ENCODE measurements at places on chromosomes 2 and 18.

DNA sequence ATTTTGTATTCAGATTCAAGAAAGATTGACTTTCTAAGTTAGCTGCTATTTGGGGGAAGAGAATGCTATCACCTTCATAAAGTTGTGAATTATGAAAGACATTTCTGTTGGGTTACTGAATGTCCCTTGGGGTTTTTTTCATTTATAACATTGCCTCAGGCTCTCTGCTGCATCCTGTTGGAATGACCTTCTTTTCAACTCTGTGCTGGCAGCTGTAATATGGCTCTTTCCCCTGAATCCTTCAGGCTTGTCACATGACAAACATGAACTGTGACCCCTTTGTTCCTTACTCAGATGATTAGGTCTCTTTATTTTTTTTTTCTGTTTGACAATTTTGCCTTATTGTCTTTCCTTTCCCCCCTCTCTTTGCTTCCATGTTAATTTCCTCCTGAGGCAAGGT, 159.8 kb downstream of the TAF4B start:
- DNase-seq = peak; percentile 19

- no peak for DNase-seq
Measured at GRCh38 chr2:46430992-46431391, 48.4 kb upstream of the TMEM247 start.

DNA sequence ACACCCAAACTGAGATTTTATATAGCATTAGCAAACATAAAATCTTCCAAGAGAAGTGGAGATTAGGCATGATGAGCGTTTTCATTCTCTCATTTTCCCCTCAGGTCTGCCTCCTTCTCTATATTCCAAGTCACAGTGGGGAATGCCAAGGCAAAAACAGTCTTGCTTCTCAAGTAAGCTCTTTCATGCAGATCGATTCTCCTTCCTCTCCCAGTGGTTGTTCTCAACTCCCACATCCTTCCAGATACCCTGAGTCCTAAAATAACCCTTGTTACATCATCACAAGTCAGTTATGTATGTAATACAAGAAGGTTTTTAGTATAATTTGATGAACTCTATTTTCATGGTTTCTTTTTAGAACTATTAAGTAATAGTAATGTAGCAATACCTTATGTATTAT, 150.6 kb downstream of the TXNL1 start:
- no peak for DNase-seq

DNA sequence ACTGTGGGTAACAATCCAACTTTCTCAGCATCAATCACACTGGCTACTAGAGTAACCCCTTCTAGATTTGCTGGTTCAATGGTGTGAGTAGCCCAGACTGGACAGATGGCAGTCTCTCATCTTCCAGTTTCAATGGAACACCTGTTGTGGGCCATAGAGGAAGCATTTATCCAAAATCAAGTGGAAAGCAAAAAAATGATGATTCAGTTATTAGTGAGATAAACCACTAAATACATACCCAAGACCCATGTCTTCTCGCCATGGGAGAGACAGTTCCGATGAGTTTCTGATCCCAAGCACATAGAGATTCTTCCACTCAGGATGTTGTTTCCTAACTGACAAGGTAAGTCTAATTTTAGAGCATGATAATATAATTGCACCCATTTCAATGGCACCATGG, 194.0 kb downstream of the IRS1 start:
- no peak for DNase-seq

DNA sequence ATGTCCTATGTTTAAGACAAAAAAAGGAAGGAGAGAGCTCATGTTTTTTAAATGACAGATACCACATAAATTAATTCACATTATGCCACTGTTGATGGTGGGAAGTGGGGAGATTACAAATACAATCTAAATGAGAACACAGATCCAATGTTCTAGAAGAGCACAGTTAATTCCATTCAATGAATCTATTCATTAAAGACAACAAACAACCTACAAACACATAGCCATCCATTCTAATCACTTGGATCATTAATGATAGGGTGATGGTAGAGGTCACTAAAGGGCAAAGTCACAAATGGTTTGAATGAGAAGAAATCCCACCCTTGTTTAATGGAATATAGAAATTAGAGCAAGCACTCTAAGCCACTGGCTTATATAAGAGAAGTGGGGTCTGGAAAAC, 21.7 kb downstream of the HNRNPA3 start:
- no peak for DNase-seq

DNA sequence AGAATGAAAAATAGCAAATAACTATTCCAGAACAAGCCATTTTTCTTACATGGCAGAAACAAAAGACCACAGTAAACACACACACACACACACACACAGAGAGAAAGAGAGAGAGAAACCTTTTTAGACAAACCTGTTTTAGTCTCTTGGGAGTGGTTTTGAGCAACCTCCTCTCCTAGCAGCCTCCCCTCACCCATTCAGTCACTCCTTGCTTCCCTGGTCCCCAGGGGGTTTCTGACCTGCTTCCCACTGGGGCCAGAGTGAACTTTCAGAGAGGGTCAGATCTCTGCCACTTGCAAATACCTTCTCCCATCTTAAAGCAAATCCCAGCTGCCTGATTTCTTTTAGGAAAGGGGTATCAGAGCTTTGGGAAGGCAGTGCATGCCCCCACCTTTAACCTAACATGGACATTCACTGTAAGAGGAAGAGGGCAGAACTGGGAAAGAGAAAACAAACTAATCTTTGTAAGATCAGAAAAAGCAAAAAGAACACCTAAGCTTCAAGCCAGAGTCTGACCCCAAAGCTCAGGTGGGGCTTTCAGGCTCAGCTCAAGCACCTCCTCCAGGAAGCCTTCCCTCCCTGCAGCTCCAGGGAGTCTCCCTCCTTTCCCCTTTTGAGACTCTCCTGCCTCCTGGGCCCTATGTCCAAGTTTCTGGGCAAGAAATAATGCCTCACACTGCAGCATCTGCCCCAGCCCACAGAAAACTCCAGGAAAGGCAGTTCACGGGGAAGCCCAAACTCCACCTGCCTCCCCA, 2.7 kb downstream of the SDC1 start:
- DNase-seq = no peak

- DNase-seq = no peak
Measured at GRCh38 chr2:145599756-145600155, 1079.8 kb upstream of the ZEB2 start.

GRCh38 chr2:178482437-178482836, 2.2 kb downstream of the PLEKHA3 start:
- DNase-seq = no peak

DNA sequence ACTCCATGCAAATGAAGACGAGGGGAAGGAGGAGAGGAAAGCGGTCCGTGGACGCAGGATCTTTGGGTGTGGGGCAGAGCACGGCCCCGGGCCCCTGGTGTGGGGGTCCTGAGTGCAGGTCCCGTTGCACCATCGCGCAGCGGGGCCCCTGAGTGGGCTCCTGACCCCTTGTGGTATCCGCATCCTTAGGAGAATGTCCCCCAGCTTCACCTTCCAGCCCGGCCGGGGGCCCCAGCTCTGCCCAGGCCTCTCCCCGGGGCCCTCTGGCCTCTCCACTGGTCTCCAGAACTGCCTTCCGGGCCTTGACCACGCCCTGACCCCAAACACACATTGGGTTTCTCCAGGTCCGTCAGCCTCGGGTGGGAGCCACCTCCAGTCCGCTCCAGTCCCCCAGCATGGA, 431.8 kb upstream of the SALL3 start:
- no peak for DNase-seq

DNA sequence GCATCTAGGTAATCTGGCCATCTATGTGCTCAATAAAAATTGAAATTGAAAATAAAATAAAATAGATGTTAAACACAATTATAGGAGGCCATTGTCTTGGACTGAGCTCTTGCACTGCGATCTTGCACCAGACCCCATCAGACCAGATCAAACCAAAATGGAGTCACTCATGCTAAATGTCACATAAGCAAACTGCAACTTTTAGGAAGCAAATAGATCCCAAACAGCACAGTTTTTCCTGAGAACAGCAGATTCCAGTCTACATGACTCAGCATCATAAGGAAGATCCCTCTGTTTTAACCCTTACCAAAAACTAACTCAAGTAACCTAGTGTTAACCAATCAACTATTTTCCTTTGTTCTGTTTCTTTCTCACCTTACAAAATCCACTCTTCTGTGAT, 57.7 kb upstream of the LRP1B start:
- DNase-seq = no peak

GRCh38 chr2:37602040-37602439, 69.4 kb downstream of the CDC42EP3 start:
- no peak for DNase-seq

DNA sequence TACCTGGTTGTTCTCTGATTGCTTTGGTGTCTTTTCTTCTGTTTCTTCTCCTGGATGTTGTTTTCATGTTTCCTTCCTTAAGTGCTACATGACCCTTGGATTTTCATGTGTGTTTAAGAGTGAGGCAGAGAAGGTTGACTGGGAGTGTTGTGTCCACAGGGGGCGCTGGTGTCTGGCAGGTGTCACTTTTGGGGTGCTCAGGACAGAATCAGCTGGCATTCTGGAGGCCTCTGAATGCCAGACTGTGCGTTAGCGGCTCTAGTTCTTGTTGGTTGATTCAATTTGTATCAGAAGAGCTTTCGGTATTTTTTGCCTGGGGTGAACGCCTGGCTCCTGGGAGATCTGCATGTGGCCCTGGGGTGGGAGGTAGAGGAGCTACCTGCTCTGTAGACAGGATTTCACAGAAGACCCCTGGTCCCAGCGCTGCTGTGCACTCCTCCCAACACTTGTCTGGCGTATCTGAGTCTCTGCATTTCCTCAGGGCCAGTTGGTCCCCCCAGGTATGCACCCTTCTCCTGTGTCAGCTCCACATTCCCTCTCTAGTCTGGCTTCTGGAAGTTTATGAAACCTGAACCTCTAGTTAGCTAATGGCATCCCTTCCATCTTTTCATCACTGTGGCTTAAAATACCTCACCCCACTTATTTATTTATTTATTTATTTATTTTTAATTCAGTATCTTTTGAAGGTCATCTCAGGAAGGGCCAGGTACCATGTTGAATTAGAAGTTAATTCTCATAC, 1.1 kb downstream of the GREB1 start:
- DNase-seq = no peak

DNA sequence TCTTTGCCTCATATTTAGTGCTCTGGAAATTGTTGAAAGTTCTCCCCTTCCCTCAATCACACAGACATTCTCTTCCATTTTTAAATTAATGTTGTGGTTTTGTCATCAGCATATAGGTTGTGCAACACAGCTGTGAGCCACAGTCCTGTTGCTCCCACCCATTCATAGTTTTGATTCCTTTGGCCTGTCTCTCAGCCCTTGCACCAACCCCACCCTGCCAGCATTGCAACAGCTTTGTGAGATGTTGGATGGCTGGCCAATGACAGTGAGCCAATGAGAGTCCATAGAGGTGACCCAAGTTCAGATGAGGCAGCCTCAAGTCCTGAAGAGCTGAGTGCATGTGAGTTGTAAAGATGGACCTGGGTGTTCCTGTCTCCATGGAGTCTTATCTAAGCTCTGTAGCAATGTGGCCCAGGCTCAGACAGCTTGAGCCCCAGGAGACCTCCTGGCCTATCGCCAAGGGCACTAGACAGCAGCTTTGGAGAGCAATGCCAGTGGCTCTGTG, 775.5 kb downstream of the RNF144A start:
- no peak for DNase-seq

- peak; percentile 64 for DNase-seq
Measured at GRCh38 chr18:70296289-70296688, 7.4 kb downstream of the SOCS6 start.

GRCh38 chr2:237892984-237893595, 33.7 kb downstream of the RAMP1 start:
- peak; percentile 12 for DNase-seq

DNA sequence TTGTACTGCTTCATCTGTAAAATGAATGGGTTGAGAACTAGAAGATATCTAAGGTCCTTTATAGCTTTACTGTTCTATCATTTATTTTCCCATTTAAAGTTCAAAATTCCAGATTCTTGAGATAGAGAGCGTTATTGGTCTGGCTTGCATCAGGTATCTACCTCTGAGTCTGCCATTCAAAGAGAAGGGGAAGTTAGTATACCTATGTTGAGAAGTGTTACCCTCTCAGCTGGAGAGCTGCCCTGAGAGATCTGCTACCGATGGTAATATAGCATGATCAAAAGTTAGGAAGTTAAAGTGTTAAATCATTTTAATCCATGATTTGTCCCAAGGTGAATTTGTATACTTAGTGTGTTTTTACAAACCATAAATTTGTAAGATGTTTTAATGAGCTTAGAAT, 7.4 kb downstream of the EPC2 start:
- no peak for DNase-seq

DNA sequence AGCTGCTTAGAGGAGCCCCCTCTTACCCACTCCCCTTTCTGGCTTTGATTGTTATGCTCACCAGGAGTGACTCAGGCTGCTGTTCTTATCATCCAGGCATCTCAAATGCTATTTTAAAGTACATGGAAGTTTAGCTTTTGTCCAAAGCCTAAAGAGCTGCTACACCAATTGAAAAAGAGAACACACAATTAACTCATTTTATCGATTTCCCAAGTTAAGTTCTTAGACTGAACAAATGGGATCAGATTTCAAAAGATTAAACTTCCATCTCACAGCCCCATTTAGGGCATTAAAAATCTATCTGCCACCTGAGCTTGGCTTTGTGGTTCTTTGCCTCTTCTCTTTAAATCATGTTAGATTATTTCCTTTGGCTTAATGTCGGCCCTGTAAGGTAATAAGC, 81.2 kb downstream of the MYO5B start:
- DNase-seq = no peak

- DNase-seq = no peak
Measured at GRCh38 chr2:36461039-36461681, 105.6 kb downstream of the CRIM1 start.

DNA sequence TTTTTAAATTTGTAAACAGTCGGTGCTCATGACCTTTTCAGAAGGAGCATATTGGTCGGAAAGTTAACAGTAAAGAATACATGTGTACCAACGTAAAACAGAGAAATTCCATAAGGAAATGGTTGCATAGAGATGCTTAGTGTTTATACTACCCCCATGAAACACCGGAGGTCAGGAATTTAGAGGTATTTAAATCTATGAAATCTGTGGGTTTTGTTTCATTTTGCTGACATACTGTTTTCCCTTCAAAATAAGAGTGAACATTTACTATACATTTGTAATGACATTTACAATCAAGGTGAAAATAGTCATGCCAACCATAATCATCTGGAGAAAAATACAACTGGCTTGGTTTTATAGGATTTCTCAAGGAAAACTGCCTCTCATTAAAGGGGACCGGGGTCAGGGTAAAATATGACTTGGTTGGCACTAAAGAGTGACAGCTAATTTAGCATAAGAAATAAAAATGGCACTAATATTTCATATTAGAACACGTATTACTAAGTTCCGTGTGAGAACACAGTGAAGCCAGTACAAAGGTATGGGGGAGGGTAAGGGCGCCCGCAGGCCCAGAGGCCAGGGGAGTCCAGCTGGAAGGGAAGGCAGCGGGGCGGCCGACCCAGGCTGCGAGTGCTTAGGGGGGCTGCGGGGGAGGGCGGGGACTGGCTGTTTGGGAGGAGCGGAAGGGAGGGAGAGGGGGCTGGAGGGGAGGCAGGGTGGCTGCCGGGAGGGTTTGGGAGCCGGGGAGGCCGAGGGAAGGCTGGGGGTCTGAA, 1.1 kb upstream of the RNU4ATAC start:
- DNase-seq = peak; percentile 84

DNA sequence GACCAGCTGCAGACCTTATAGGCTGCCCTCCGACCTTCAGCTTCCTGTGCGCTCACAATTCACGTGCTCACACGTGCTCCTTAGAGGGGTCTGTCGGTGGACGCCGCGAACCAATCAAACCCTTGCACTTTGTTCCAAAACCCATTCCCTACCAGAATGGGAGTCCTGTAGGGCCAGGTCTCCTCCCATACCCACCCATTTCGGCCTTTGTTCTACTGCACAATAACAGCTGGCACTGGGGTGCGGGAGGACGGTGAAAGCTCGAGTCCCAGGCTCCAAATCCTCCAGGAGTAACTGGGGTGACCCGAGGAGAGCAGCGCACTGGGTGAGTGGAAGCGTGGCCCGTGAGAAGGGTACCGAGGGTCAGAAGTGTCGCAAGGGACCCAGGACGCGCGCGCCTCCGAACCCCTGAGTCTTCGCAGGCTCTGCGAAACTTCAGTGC, 13.0 kb downstream of the SIX3 start:
- DNase-seq = no peak

All from heart left ventricle (tissue), 16 donors.